Erythroblast (primary cell): ENCODE measurements at places on chromosomes 5 and 9.
A peak's percentile ranks its signal among the peaks of the same experiment; 100 is the strongest.

DNA sequence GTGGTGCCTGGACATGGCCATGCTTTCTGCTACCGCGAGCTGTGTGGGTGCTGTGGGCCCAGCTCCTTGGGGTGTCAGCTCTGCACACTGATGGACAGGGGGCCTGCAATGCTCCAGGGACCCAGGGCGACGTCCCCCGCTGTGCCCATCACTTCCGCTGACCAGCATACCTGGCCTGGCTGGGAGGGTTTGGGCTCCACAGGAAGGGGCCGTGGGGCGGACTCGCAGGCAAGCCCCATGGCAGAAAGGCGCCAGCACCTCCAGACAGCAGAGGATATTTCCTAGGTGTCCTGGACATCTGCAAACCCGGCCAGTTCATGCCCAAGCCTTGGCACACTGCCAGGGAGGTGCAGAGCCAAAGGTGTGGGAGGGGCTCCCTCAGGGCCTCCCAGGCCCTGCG, 295.8 kb upstream of the IRX4 start:
- no peak for DNase-seq

DNA sequence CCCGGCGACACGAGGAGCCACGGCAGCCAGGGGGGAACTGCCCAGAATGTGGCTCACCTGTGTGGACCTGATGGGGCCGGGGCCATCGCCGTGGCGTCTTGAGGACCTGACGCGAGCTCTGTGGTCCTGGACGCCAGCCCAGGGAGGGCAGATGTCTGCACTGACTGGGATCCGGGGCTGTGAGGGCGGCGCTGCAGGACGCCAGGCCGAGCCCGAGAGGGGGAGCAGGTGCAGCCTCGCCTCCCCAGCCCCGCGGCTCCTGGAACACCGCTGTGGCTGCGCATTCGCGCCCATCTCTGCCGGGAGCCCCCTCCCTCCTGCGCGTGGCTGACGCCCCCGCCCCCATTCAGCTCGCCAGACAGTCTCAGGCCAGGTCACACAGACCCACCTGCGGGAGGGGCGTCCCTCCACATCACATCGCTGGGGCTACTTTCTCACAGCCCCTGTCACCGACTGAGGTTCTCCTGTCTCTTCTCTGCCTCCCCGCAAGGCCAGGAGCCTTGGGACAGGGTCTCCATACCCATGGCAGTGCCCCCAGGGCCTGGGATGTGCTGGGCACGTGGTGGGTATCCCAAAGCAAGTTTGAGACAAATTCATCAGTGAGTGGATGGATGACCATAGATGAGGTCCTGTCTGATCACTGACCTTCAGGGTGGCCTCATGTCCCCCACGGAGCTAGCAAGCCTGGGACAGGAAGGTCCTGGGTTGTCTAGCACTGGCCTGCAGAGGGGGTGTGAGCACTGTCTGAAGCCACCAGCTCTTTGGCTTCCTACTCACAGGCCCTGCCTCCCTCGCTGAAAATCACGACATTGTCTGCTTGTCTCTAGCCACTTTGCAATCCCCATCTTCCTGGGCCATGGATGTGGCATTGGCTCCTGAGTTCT, 47.3 kb downstream of the RASGEF1C start:
- DNase-seq, result no peak

GRCh38 chr9:6692881-6693361, 47.4 kb upstream of the GLDC start:
- DNase-seq, result no peak

GRCh38 chr5:170554521-170555267, 50.9 kb downstream of the KCNIP1 start:
- DNase-seq, result no peak

- DNase-seq, result no peak
Observed at GRCh38 chr5:108560581-108560980, 178.7 kb upstream of the FBXL17 start.

DNA sequence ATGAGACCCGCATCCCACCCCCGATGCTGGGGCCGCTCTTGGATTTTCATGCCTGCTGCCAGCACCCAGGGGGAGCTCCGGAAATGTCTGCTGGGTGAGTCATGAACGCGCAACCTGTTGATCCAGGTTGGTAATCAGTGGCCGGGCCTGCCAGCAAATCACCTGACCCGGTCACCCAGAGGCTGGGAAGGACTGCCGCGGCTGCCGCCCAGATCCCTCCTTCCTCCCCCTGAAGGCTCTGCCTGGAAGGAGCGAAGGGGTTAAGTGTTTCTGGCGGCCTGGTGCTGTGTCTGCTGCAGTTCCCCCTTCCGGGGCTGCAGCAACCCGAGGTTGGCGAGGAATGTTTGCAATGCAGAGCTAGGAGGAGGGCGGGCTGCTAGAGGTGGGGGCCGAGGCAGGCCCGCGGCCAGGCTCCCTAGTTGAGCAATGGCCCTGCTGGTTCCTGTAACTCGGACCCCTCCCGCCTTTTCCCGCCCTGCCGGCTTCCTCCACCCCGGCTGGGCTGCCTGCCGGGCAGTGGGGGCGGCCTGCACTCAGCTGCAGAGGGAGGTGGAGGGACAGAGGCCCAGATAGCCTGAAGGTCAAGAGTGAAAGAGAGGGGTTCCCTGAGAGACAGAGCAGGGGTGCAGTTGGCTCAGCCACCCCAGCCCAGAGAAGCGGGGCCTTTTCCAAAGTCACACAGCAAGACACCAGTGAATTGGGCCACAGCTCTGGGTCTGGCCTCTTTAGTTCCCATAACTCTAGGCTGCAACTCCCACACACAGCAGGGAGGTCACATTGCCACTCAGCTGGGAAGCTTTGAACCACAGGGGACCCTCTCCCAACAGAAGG, 156.3 kb upstream of the IER5L start:
- DNase-seq, result no peak

- no peak for DNase-seq
Observed at GRCh38 chr5:1884678-1885403, 2.1 kb upstream of the IRX4 start.

DNA sequence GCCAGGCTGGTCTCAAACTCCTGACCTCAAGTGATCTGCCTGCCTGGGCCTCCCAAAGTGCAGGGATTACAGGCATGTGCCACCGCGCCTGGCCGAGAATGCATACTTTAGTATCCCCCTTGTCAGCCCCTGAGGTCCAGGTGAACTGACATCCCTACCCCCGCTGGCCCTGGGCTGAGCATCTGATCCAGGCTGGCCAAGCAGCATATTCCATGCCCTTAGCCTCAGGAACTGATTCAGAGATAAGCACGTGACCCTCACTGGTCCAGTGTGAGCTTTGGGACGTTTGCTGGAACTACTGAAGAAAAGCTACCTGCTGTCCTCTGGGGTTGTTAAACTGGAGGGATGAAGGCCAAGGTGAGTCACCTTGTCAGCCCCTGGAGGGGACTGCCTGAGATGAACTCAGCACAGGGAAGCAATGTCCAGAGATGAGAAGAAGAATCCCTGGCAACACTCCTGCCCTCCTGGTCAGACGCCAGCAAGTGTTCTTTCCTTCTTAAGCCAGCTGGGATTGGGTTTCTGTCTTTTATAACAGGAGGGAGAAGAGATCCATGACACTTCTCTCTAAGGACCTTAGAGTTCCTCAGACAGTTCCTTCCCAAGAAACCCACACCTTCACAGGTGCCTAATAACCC, 59.1 kb upstream of the FBXW11 start:
- DNase-seq, result no peak

- peak; percentile 14 for DNase-seq
Observed at GRCh38 chr5:425714-426113, 17.3 kb upstream of the EXOC3 start.

DNA sequence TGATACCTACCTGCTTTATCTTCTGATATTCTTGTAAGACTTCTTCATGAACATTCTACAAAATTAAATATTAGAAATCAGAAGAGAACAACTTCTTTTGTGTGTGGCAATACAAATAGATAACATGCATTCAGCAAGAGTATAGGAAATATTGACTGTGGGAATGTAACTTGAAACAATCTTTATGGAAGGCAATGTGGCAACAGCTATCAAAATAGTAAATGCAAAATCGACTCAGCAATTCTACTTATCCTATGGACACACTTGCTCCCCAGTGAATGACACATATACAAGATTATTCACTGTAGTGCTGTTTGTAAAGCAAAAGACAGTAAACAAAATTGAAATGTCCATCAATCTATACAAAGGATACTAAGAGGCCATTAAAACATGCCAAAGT, 66.5 kb upstream of the GLRX start:
- peak; percentile 70 for DNase-seq

GRCh38 chr9:18980189-18980588, 52.8 kb downstream of the SAXO1 start:
- no peak for DNase-seq

- DNase-seq, result no peak
Observed at GRCh38 chr9:111450124-111450523, 34.1 kb downstream of the ECPAS start.

- DNase-seq, result no peak
Observed at GRCh38 chr9:112969730-112970129, 42.3 kb downstream of the ZNF883 start.

DNA sequence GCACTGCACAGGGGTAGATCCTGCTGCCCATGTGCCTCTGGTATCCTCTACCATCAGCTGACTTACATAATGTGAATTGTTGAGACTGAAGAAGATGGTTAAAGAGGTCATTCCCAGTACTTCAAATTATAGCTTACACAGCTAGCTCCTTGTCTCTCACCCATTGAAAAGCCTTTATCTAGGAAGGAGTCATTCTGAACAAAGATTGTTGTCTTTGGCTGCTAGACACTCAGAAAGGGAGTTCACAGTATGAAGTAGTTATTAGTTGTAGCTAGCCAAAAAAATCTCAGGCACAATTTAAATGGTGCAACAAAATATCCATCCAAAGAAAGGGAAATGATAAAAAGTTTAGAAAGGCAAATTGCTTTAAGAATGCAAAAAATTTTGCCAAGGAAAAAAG, 102.0 kb upstream of the NREP start:
- DNase-seq, result no peak

- DNase-seq, result no peak
Observed at GRCh38 chr5:67998709-67999261, 216.8 kb upstream of the PIK3R1 start.

DNA sequence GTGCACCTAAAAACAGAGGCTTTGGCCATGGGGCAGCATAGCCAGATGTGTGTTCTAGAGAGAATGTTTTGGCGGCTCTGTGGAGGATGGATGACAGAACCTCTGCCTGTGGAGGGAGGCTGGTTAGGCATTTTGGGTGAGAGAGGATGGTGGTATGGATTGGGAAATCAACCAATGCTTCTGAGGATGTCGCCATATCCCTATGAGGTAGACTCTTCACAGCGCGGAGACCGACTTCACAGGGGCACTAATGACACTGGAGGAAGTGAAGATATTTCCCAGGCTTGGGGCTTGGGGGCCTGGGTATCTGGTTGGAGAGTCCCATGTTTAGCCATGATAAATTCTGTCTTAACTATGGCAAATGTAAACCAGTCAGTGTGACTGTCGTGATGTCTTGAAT, 140.6 kb upstream of the KLF4 start:
- no peak for DNase-seq

- no peak for DNase-seq
Observed at GRCh38 chr5:1068204-1068894, 43.5 kb downstream of the SLC12A7 start.

GRCh38 chr9:134234001-134234660, 69.8 kb upstream of the RNU6ATAC start:
- no peak for DNase-seq

DNA sequence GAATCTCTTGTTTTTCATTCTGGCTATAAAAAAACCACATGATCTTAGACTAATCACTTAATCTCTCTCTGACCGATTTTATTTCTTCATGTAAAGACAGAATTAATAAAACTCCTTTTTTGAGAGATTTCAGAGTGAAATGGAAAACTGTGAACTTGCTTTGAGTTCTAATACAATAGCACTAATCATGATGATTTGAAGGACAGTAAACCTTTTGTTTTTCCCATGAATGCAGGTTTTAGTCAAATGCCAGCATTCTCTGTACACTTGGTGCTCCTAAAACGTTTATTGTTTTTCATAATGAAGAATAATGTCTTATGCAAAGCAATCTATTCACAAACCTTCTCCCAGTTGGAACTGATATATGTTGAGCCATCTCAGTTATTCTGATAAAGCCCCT, 86.8 kb downstream of the SLC24A2 start:
- no peak for DNase-seq

GRCh38 chr9:69997524-69997923, 46.1 kb upstream of the MAMDC2 start:
- DNase-seq, result no peak

DNA sequence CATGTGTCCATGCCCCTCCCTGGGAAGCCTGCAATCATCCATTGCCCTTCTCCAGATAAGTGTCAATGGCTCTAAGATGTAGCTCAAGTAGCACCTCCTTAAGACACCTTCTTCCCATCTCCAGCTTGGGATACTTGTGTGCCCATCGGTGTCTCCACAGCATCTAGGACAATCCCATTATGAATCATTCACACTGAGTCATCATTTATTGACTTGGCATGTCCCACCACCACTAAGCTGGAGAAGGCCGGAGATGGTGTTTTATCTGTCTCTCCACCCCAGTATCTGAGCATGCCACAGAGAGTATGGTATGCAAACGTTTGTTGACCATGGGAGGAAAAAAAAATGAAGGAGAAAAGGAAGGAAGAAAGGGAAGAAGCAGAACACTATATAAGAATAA, 342.2 kb downstream of the TRIM32 start:
- DNase-seq, result no peak

DNA sequence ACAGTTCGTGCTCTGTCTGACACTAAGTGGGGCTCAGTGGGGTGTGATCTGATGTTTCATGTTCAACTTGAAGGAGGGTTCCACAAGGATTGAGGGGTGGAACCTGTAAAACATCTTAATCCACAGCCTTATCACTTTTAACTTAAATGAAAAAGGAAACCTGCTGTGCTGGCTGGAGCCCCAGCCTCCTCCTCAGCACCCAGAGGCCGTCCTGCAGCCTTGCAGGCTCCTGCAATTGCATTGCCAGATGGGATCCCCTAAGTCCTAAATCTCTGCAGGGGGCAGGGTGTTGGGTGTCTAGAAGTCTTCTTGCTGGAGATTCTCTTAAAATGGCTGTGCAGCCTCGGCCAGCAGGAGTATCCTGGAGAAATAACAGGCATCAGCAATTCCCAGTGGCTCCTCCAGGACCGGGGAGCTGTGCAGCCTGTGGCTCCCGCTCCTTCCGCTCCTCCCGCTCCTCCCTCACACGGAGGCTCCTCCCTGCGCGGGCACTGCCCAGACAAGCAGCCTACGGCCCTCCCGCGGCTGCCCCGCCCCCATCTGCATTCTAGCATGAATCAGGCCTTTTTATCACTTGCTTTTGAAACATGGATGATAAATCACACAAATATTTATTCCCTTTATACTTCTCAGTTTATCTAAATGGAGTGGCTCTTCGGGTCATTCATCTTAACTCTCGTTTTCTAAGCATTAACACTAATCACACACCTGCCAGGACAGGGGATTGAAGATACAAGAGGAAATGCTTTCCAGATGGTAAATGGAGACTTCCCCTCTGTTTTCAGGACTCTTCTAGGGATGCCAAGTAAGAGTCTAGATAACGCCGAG, 131.0 kb downstream of the ADAMTS16 start:
- DNase-seq, result no peak

- no peak for DNase-seq
Observed at GRCh38 chr5:123182072-123182471, 93.0 kb downstream of the PRDM6 start.

DNA sequence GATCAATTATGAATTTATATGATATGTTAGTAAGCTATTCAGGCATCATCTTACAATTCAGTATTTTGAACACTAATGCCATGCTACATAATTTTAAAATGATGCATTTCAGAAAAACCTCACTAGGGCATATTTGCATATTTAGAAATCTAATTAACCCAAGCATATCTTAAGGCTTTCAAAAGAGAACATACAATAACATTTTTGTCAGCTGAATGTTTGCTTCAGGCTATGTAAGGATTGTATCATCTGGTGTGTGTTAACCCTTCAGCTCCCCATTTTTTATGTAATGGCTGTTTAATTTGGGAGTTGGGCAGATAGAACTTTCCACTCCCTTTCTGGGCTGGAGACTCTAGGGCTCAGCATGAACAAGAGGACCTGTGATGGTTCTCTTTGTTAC, 299.1 kb upstream of the EFNA5 start:
- DNase-seq, result no peak
